ENCODE measurements at places on chromosomes 2 and 18.
A peak's percentile ranks its signal among the peaks of the same experiment; 100 is the strongest.

- DNase-seq: no peak
Measured at GRCh38 chr18:74940856-74941255, 268.1 kb downstream of the PTGR3 start.

DNA sequence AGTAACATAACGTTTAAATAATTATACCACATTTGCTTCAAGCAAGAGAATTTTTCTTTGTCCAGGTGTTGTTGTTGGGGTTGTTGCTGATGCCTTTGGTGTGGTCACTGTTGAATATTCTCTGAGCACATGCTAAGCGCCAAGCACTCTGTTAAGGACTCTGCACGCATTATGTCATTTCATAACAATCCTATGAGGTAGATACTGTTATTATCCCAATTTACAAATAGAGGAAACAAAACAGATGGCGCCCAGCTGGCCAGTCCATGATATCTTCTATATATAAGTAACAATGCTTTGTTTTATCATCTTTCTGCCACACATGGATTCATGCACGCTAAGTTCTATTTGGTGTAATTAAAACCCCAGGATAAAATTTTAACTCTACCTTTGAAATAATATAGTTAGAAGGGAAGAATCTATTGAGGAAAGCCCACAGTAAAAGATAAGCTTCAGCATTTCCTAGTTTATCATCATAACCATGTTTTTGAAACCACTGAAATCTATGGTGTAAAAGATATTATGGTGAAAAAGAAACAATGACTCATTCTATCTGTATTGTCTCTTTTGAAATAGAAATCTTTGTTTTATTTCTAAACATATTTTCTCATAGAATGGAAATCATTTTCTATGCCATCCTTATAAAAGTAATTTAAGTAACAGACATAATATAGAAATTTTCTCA is 199.7 kb downstream of the PID1 start:
- no peak for DNase-seq

DNA sequence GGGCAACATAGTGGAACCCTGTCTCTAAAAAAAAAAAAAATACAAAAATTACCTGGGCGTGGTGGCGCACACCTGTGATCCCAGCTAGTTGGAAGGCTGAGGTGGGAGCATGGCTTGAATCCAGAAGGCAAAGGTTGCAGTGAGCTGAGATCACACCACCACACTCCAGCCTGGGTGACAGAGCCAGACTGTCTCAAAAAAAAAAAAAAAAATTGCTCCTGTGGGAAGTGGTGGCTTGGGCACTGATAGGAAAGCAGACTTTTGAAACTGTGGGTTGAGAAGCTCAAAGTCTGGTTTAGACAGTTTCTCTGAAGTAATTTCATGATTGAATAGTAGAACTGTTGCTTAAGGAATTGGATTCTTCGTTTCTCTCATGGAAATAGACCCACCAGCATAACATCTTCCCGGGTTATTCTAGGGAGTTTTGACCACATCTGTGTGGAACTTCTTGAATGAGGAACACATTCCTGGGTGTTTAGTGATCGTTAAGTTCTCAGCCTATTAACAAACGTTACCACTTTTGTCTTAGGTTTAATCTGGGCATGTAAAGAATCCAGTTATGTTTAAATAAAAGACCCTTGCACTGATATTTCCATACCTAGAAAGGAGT is 33.5 kb downstream of the GRHL1 start:
- no peak for DNase-seq

- peak; percentile 3 for DNase-seq
Measured at GRCh38 chr2:154375579-154375931, 322.9 kb upstream of the KCNJ3 start.

DNA sequence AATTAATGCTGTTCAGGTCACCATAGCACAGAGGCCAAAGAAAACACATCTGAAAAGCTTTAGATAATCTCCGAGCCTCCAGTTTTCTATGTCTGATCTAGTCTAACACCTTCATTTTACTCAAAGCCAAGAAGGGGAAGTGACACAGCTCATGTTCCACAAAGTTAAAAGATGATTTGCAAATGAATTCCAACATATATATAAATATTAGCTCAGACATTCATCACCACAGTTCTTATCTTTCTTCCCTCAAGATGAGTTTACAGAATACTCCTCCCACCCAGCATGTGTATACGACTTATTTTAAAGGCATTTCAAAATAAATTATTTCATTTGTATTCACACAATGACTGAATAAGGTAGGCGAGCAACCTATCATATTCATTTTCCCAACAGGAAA is 82.4 kb downstream of the AAK1 start:
- no peak for DNase-seq

- DNase-seq: no peak
Measured at GRCh38 chr18:36798738-36799473, 29.9 kb downstream of the TPGS2 start.

- DNase-seq: no peak
Measured at GRCh38 chr2:109083771-109084170, 45.2 kb upstream of the SH3RF3 start.

- no peak for DNase-seq
Measured at GRCh38 chr2:240286596-240286995, 146.1 kb upstream of the OTOS start.

DNA sequence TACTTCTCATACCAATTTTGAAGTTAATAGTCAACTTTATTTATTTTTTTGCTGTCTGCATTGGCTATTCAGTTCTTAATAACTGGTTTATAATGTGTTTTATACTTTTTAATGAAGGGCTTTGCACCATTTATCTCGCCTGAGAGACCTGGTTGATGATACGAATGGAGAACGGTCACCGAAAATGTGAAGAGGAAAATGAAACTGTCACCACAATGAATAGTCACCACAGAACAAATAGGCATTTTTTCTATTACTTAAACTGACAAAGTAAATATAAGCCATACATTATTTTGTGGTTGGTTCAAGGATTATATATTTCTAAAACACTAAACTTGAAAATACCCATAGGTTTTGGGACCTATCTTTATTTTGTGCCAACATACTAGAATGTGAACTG is 20.4 kb downstream of the C18orf54 start:
- DNase-seq: no peak

DNA sequence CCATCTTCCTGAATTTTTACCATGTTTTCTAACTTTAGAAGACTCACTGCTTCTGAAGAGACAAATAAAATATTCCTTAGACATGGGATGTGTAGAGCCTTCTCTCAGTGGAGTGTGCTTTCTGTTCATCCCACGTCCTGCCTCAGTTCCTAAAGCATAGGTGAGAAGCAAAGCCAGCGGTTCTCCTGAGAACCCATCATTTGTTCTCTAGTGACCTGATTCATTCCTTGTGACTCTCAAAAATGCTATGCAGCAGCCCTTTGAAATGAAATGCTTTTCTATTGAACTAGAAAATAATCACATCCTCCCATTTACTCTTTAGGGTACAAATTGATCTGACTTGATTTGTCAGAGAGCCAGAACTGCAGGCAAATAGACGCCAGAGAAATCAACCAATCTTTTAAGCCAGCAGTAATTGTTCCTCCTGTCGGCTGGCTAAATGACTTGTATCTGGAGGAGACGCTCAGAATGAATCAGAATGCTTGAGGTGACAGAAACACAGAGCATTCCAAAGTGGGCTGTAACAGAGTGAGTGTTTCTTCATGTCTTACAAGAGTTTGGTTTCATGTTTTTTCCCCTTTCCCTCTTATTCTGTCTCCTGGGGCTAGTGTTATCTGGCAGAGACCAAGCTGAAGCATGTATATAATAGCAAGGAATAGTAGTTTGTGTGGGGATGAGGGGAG is 81.3 kb upstream of the TMEM178A start:
- no peak for DNase-seq

DNA sequence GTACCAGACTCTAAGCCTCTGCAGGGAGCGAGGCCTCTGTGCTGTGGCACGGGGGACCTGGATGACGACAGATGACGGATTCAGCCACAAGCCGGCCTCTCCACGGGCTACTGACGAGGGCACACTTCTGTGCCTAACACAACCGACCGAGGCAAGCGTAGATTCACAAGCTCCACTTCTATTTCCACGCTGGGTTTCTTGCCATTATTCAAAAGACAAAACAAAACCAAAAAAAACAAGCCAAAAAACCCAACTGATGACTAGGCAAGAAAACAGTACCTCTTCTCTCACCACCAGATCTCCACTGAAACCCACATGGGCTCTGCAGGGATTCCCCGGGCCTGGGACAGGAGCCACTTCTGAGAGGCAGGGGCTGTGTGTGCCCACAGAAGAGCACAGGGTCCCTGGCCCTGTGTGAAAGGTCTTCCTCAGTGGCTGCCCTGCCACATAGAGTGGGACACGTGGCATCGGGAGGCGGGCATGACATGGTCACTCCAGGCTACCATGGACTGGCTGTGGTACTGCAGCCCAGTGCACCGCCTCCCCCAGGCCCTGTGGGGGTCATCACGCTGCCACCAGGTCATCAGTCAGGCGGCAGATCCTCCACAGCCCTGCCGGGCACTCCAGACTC is 254.7 kb downstream of the HDAC4 start:
- DNase-seq: no peak

DNA sequence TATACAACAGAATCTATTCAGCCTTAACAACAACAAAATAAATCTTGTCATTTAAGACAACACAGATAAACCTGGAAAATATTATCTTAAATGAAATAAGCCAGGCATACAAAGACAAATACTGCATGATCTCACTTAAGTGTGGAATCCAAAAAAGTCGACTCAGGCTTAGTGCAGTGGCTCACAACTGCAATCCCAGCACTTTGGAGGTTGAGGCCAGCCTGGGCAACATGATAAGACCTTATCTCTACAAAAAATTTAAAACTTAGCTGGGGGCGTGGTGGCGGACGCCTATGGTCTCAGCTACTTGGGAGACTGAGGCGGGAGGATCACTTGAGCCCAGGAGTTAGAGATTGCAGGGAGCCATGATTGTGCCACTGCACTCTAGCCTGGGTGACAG is 75.2 kb upstream of the RNU4ATAC start:
- DNase-seq: no peak

DNA sequence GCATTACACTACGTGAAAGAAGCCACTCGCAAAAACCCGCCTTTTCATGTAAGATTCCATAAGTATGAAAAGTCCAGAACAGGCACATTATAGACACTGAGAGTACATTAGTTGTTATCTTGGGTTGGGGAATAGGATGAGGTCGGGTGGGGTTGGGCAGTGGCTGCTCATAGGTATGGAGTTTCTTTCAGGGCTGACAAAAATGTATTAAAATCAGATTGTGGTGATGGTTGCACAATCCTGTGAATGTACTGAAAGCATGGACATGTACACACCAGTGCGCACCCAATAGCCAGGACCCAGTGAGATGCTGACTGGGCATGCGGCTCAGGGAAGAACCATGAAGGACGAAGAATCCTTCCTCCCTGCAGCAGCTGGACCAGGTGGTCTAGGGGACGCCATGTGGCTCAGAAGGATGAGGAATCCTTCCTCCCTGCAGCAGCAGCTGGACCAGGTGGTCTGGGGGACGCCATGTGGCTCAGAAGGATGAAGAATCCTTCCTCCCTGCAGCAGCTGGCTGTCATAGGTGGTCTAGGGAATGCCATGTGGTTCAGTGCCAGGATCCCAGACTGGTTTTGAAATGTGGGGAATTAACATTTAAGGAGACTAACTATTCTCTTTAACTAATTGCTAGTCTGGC is 50.1 kb downstream of the MBP start:
- no peak for DNase-seq

DNA sequence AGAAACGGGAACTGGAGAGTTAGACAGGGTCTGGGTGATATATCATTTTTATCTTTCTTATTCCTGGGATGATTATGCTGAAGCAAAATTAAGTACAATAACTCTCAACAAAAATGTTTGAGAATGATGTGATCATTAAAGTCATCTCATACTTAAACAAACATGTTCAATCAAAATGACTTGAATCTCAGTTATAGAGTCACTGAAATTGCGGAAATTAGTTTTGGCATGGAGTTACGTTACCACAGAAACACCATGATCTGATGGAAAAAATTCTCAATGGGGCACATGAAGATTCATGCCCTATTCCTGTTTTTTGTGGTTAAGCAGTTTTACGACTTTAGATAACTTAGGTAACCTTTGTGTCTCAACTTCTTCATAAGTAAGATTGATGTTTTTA is 757.7 kb downstream of the EPHA4 start:
- no peak for DNase-seq

GRCh38 chr2:179595284-179595683 is 266.1 kb downstream of the ZNF385B start:
- no peak for DNase-seq

DNA sequence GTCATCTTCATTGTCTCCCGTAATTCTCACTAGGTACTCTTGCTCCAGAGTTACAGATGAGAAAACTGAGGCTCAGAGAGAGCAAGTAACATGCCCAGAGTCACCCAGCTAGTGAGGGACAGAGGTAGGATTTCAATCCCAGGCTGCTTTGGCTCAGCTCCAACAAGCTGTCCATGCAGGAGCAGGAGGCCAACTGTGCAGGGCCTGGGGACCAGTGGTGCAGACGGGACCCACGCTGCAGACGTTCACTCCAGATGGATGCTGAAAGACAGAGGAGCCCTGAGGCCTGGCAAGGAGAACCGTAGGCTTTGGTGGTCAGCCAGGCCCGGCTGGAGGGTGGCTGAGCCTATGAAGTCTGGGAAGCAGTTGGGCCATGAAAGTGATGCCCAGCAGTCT is 102.6 kb downstream of the MCFD2 start:
- DNase-seq: no peak

DNA sequence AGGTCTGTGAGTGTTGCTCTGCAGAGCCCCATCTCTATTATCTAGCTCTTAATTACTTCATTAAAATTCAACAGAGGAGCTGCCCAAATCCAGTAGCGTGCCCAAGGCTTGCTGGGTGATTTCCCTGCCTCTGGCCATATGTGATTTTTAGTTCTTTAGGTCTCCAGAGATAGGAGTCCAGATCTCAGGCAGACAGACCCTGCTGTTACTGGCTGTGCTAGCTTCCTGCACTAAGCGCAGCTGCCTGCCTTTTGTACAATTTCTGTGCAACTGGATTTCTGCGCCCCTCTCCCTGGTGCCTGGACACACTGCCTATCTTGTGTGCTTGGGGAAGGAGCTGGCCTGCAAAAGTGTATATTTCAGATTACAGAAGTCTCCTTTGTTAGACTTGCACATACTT is 136.5 kb downstream of the TDRD15 start:
- no peak for DNase-seq

DNA sequence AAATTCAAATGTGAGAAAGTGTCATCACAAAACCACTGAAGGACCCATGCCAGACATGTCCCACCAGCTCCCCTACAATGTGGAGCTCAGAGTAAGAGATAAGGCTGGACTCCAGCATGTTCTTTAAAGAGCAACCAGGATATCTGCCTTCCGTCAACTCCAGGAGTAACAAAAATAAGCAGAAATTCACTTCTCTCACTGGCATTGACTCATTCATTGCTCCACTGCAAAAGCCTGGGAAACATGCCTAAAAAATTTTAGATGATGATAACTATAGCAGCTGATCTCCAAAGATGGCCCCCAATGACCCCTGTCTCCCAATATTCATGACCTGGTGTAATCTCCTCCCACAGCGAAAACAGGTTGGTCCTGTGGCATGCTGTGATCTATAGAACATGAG is 314.5 kb downstream of the NCKAP5 start:
- DNase-seq: no peak

DNA sequence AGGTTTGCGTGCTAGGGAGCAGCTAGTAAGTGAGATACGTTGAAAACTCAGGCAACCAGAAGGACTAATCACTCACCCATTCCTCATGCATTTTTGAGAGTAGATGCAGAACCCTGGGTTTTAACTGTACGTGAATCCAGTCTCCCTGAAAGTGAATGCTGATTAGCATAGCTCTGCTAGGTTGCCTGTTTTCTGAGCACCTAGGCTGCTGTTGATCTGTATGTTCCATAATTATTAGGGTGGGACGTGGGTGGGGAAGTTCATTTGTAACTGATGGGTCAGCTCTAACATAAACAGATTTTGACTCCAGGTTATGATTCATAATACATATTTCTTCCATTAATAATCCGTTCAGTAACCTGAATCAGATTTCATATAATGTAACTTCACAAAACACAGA is 379.0 kb upstream of the FANCL start:
- DNase-seq: no peak

Measured in NCI-H1092 (cell line).